ENCODE measurements at places on chromosomes 6 and 20. TPM values are rescaled to one million over a fixed set of nuclear protein-coding genes. Genes with fewer than 3 reads are reported as not detected.

DNA sequence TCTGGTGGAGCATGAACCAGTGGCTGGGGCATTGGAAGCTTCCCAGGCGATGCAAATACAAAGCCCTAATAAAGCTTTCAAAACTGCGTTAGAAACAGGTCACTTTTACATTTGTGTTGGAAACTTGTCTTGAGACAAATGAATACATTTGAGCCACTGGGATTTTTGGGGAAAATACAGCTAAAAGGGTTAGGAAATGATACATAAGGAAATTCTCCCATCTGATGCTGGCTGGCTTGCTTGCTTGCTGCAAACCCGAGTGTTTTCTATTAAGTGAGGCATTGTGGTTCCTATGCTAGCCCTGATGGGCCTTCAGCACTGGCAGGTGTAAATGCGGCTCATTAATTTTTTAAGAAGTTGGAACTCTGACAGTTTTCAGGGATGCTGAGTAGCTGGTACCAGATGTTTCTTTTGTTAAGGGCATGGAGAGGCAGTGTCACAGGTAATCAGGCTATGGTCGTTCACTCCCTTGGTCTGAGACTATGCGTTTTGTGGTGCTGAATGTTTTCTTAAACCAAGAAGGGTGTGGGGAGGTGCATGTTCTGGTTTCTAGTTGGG lies 35.2 kb downstream of the RREB1 start:
- DNase-seq = no peak

The PROKR2 gene
- total RNA-seq = not detected

The BACH2 gene
- total RNA-seq = 1.3 TPM

- DNase-seq = peak; percentile 43
Observed at GRCh38 chr6:37783856-37784584, 35.5 kb upstream of the ZFAND3 start.

GRCh38 chr20:48816282-48817205 lies 11.3 kb downstream of the PREX1 start:
- no peak for DNase-seq

The OARD1 gene
- 11.2 TPM for total RNA-seq

The FNDC11 gene
- 2.4 TPM for total RNA-seq

GRCh38 chr20:8408587-8409307 lies 276.7 kb downstream of the PLCB1 start:
- no peak for DNase-seq

The CTAGE9 gene
- total RNA-seq = not detected

The EYA2 gene
- not detected for total RNA-seq

- DNase-seq = no peak
Observed at GRCh38 chr20:25062841-25063240, 4.9 kb upstream of the ACSS1 start.

DNA sequence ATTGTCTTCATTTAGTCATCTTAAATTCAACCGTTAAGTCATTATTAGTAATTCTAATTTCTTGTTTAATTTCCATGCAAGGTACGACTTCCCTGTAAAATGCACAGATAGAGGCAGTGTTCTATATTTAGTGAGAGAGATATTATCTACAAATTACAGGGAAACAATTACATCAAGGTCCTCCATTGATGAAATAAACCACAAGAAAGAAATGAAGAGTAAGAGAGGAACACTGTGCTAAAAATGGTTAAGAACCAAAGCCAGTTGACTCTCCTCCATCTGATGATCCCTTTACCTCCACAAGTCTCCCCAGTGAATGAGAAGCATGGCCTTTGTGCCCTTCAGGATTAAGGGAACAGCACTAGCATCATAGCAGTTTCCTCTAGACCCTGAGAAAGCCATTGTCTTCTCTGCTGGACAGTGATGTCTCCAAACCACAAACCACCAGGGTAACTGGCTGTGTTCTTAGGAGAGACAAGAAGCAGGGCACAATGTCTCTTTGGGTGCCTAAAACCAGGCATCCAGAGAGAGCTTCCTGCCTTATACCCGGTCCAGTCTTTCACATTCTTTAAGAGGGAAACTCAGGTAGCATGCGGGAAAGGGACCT lies 38.1 kb downstream of the IRF4 start:
- DNase-seq = no peak

The MYB gene
- 0.19 TPM for total RNA-seq

GRCh38 chr6:142699391-142699790 lies 245.6 kb downstream of the HIVEP2 start:
- no peak for DNase-seq

Measured in dermis blood vessel endothelial cell (primary cell).